Stimulated activated CD4-positive, alpha-beta T cell treated with anti-CD3 and anti-CD28 coated beads, TNF-alpha, amount 100 ng/mL, for 24 hours (primary cell): ENCODE measurements at places on chromosomes 1 and 21.

DNA sequence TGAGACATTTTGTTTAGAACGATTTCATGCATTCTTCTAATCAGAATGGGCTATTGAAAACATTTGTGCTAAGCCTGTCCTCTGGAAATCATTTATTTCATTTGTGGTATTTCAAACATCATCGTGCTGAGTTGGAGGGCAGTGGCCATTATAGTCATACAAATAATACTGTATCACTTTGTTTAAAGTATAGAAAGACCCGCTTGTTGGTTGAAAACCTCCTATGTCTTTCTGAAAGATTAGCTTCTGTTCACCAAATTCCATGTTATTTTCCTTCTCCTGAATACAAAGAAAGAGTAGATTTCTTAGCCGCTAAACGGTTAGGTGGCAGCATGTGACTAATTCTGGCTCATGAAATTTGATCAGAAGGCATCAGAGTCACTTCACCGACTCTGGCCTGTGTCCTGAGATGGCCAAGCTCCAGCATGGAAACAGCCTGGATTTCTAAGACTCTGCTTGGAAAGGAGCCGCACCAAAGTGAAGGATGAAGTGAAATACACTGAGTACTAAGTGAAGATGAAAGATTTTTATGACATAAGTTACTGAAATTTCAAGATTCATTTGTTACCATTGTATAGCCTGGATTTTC, 355.1 kb downstream of the USP25 start:
- no peak for DNase-seq

DNA sequence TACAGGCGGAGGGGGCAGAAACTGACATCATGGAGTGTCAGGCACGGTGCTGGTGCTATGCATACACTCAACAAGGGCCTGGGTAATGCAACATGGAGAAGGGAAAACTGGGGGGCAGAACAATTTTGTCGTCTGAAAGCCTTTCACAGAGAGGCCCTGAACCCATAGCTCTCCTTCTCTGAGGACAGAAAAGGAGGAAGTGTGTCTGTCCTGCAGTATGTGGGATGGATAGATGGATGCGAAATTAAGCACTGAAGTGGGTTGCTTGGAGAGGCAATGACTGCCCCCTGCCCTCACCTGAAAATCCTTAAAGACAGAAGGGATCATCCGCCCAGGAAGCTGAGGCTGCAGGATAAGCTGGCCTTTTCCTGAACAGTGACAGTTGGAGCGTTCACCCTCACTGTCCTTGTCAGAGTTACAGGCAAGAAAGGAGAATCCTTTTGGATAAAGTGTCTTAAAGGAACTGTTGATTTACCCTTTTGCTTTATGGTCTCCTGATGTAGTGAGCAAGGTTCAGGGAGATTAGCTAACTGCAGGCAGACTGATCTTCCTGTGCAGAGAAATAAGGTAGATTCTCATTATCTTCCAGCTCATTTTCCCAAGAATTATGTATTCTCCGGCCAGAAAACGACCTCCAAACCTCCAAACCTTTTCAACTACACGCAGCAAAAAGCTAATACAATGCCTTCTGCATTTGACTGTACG, 1.6 kb upstream of the FAM20B start:
- no peak for DNase-seq

- no peak for DNase-seq
Measured at GRCh38 chr1:241679961-241680360, 27.9 kb downstream of the WDR64 start.

DNA sequence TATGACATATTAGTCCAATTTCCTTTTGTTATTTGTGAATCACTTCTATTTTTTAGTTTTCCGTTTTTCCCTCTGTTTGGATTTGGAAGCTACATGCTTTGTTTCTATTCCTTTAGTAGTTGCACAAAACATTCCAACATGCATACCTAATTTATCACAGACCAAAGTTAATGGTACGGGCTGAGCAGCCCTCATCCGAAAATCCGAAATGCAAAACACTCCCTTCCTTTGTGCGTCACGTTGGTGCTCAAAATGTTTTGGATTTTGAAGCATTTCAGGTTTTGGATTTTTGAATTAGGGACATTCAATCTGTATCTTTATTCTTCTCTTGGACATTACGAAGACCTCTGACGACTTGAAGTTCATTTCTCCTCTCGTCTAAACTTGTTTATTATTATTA, 124.8 kb downstream of the PCNX2 start:
- DNase-seq: no peak

DNA sequence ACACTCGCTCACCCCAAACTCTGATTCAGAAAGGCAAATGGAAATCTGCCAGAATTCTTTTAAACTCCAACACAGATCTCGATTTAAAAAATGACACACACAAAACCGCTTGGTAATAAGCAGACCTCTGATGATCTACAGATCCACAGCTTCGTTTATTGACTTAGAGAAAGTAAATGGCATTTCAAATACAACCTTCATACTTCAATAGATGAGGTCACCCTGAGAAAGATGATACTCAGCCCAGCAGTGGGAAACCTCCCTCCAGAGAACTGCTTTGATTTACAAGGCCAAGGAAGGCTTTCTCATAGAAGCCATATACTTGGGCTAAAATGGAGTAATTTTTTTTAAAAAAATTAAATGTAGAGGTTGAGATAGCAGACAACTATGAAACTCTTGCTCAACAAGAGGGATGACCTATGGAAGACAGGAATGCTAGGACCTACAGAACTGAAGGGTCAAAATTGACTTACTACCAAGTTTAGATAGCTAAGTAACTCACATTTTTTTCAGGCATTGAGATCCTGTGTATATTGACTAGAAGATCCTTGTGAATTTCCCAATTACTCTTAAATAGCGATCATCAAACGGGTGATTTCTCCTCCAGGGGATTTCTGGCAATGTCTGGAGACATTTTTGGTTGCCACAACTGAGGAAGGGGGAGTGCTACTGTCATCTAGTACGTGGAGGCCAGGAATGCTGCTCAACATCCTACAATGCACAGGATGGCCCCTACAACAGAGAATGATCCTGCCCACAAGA, 143.9 kb downstream of the CLIC6 start:
- no peak for DNase-seq

- no peak for DNase-seq
Measured at GRCh38 chr1:248862695-248862997, 3.8 kb upstream of the ZNF692 start.

- no peak for DNase-seq
Measured at GRCh38 chr1:55062801-55063576, 23.6 kb downstream of the PCSK9 start.

DNA sequence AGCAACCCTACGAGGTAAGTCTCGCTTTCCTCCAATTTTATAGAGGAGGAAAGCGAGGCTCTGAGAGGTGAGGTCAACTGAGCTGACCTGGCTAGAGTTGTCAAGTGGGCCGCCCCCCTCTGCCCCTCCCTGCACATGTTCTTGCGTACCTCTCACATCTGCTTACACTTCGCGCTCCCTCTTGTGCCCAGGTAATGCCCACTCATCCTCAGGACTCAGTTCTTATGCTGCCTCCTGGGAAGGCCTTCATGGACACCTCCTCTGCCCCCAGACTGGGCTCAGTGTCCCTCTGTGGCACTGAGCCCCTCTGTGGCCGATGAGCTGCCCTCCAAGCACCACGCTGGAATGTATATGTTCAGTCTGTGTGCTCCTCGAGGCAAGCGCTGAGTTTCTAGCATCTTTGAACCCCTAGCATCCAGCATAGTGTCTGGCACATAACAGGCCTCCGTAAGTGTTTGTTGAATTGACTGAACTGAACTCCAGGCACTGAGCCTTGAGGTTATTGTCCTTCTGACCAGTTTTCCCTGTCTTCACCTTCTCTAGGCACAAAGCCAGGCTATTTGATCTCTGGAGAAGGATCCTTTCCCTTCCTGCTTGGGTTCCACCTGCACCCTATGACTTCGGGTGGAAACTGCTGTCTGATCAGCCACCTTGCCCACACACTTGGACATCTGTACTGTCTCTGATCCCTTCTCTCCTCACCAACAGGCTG, 13.5 kb downstream of the MOV10 start:
- no peak for DNase-seq

GRCh38 chr1:82578086-82578726, 777.5 kb downstream of the ADGRL2 start:
- DNase-seq: no peak

GRCh38 chr1:27481994-27482620, 7.9 kb downstream of the WASF2 start:
- no peak for DNase-seq

- DNase-seq: no peak
Measured at GRCh38 chr1:218718206-218718605, 373.1 kb downstream of the TGFB2 start.

GRCh38 chr1:155424091-155424490, 103.4 kb downstream of the RUSC1 start:
- no peak for DNase-seq

DNA sequence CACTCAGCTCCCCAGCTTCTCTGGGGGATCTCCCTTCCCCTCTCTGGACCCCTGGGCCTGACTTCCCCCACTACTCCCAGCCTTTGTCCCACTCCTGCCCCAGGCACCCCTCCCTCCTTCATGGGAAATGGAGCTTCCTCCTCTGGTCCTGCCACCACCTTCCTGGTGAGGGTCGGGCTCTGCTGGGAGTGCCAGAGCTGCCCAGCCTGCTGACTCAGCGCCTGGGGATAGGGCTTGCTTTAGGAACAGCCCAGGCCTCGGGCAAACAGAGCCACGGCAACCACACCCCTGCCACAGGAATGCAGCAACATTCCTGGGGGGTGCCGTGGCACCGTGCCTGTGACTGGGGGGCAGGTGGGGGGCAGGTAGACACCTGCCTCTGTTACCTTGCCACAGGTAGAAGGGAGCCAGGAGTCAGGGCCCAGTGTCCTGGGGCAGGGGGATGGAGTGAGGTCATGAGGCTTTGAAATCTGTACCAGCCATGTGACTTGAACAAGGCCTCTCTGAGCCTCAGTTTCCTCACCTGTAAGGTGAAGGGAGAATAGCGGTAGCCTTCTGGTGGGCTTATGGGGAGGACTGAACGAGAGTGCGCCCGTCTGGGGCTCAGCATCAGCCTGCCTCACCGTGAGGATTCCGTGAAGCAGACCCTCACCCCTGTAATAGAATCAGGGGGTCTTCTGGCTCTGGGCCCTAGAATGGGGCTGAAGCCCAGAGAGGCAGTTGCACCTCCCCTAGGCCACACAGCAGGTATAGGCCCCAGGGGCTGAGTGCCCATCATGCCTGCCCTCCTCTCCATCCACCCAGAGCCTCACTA, 17.8 kb upstream of the EPHA2 start:
- no peak for DNase-seq

GRCh38 chr1:2789164-2789985, 12.1 kb downstream of the TTC34 start:
- no peak for DNase-seq

DNA sequence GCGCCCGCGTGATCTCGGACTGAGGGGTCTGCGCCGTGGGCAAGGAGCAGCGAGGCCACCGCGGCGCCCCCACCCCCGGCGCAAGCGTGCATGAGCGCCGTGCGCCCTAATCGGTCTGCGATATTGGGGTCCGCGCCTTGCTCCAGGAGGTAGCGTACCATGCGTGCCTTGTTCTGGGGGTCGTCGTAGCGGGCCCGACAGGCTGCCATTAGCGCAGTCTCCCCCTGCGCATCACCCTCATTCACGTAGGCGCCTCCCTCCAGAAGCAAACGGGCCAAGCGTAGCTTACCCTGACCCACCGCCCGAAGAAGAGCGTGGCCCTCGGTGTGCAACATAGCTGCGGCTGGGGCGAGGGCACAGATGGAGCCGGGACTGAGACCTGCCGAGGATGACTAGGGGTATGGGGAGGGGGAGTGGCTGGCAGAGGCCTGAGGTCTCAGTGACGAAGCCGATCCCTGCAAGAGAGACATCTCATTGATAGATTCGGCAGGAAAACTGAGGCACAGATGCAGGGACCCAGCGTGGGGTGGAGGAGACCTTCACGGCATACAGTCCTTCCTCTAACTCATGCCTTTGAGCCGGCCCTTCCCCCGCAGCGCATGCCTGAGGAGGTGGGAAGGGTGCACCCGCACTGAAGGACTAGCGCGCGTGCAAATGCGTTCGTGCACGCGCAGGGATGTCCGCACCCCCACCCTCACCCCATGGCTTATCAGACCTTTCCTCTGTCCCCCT, 2.8 kb downstream of the ANKRD34A start:
- DNase-seq: peak; percentile 30

DNA sequence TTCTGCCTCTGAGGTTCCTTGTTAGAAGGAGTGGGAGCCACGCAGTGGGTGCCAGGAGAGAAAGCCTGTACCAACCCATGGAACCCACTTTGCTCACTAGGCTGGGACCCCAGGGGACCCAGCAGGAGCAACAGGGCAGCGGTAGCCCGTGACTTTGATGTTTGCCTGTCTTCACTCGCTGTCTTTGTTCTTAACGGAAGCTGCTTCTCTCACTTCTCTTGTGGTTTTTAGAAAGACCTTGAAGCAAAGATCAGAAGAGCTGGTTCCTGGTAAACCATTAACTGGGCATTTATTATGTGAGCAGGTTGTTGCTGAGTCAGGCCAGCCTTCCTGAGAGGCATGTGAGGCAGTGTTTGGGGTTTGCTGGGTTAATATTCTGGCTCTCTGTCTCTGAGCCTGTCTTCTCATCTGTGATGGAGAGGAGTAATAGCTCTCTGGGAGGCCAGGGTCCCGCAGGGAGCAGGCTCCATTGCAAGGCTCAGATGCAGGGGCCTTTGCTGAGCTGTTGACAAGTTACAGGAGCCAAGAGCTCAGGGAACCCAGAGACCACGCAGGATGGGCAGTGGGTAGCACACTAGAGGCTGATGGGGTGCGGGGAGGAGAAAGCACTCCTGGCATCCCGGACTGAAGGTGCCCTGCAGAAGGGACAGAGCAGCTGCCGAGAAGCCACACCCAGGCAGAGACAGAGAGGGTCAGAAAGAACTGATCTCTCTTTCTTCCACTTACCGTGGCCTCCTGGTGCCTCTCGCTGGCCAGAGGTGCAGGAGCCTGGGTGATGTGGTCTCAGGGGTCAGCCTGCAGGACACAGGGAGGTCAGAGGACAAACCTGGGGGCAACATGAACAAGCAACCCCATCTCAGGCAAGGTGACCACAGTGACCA, 367.5 kb upstream of the C1orf174 start:
- no peak for DNase-seq

- no peak for DNase-seq
Measured at GRCh38 chr1:244231572-244232315, 180.7 kb downstream of the ZBTB18 start.

GRCh38 chr1:46617108-46617800, 643 bp upstream of the MOB3C start:
- no peak for DNase-seq

- peak; percentile 61 for DNase-seq
Measured at GRCh38 chr1:2255420-2256369, 27.6 kb downstream of the SKI start.

- DNase-seq: no peak
Measured at GRCh38 chr21:36159356-36159921, 2.8 kb downstream of the DOP1B start.

DNA sequence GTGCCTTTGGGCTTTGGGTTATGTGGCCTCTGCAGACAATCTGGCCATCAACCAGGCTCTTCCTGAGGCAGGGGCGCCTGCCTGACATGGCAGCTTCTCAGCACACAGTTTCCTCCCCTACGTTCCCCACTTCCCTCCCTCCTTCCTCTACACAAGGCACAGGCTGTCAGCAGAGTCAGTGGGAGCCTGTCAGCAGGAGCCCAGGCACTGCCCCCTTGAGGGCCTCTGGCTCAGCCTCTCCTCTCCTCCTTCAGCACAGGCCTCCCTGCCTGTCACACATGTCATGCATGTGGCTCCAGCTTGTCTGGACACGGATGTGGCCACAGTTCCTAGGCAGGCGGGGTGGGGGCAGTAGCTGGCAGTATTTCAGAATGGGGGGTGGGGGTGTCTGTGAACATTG, 52.2 kb upstream of the ARTN start:
- no peak for DNase-seq

- DNase-seq: no peak
Measured at GRCh38 chr1:240344918-240345317, 253.2 kb downstream of the FMN2 start.

- no peak for DNase-seq
Measured at GRCh38 chr1:89780721-89781120, 40.1 kb upstream of the LRRC8D start.
